ENCODE measurements at places on chromosomes 3 and 15.

DNA sequence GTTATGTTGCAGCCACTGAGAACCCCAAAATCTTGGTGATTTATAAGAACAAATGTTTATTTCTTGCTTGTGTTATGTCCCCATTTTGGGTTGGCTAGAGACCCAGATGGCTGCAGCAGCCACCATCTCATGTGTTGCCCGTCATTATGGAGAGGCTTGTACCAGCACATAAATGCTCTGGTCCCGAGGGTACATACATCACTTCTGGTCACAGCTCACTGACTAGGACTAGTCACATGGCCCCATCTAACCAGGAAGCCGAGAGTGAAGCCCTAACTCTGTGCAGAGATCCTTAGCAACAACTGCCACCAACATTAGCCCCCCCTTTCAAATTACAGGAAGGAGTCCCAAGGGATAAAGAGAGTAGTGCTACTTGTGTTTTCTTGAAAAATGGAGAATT is 25.5 kb upstream of the HACD2 start:
- DNase-seq = no peak

DNA sequence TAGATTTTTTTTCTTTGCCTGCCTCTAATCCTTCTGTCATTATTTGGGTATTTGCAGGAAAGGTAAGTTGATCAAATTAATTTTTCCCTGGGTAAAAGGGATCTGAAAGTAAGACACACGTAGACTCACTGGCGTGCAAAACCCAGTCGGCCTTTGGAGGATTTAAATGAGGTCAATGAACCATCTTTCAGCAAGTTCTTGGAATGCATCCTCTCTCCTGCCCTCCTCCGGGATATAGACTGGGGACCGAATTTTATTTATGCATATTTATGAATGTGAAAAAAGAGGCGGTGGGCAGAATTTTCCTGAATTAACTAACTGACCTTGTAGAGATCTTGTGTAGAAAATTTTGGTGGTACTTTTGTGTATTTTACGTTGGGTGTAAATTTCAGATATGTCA is 2.2 kb downstream of the CADM2 start:
- DNase-seq = no peak

GRCh38 chr15:58519516-58519915 is 87.7 kb downstream of the LIPC start:
- DNase-seq = no peak

DNA sequence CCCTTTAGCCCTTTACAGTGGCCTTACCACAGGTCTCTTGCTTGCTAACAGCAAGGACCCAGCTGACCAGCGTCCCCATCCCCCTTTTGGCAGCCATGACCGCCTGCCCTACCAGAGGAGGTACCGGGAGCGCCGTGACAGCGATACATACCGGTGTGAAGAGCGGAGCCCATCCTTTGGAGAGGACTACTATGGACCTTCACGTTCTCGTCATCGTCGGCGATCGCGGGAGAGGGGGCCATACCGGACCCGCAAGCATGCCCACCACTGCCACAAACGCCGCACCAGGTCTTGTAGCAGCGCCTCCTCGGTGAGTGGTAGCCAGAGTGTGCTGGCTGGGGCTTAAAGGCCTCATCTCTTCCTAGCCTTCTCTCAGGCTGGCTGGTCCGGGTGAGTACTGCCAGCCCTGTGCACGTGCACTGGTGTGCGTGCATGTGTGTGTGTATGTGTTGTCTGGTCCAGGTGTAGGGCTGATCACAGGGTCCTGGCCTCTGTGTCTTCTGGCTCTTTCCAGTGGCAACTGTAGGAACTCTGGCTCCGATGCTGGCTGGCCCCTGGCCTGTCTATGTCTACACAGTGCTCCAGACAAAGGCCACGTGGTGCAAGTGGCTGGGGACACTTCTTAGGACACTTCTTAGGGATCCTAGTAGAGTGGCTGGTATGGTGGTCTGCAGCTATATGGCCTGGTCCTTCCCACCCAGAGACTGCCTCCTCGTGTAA is 4.4 kb downstream of the CLK3 start:
- no peak for DNase-seq

GRCh38 chr15:51067510-51067909 is 27.2 kb downstream of the TNFAIP8L3 start:
- DNase-seq = no peak

DNA sequence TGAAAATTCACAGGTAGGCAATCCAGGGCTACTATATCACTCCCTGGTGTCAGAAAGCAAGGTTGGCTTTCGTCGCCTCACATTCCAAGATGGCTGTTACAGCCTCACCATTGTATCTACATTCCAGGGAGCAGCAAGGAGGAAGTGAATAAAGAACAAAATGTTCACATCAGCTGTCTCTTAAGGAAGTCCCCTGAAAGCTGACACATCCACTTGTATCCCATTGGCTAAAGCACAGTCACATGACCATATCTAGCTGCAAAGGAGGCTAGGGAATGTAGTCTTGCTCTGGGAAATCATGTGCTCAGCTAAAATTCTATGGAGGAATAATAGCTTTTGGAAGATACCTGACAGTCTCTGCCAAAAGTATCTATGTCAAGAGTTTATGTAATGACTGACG is 12.8 kb upstream of the GATA2 start:
- DNase-seq = peak; percentile 12

DNA sequence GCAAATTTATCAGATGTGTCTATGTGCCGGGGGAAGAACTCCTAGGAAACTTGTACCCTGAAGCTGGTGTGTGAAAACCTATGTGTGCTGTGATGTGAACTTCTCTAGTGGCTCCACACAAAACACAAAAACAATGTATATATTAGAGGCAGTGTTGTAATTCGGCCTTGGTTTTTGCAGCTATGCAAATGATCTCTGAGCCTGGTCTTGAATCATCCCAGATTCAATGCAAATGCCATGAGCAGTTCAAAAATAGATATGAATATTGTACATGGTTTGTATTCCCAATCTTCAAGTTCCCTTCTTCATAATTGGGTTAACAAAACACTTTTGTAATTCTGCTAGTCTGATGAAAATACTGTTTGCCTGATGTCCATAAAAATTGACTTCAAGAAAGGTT is 152.6 kb downstream of the MFSD1 start:
- DNase-seq = no peak

DNA sequence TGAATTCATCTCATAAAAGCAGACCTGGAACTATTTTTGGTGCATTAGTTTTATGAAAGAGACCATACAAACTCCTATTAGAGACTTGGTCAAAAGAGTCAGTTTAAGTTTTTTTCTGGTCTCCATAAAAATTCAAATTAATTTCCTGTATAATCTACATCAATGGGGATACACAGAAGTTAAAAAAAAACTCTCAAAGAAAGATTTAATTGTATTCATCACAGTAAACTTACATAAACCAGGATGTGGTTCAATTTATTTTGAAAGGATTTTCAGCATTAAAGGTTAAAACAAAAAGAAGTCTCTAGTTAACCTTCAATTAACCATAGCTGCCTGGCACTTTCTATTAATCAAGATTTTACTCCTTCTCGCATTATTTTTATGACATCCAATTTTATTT is 530.3 kb upstream of the KCNMB2 start:
- DNase-seq = no peak

- DNase-seq = no peak
Observed at GRCh38 chr15:32861174-32861573, 143.4 kb downstream of the GREM1 start.

DNA sequence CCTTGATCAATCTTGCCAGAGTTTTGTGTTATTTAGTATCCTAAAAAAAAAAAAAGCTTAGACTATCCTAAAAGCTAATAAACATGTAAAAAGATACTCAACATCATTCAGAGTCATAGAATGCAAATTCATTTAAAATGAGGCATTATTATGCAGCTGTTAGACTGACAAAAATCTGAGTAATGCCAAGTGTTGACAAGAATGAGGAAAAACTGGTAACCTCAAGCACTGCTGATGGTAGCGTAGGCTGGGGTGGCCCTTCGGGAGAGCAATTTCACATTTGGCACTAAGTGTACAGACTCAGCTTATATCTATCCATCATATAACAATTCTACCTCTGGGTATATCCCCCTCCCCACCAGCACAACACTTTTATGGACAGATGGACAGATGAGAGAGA is 280.4 kb downstream of the RAP2B start:
- no peak for DNase-seq

- peak; percentile 56 for DNase-seq
Observed at GRCh38 chr3:190017521-190018288, 103.0 kb downstream of the P3H2 start.

- DNase-seq = no peak
Observed at GRCh38 chr3:122318620-122319019, 6.4 kb upstream of the CSTA start.

- no peak for DNase-seq
Observed at GRCh38 chr3:193506921-193507320, 47.8 kb downstream of the ATP13A4 start.

DNA sequence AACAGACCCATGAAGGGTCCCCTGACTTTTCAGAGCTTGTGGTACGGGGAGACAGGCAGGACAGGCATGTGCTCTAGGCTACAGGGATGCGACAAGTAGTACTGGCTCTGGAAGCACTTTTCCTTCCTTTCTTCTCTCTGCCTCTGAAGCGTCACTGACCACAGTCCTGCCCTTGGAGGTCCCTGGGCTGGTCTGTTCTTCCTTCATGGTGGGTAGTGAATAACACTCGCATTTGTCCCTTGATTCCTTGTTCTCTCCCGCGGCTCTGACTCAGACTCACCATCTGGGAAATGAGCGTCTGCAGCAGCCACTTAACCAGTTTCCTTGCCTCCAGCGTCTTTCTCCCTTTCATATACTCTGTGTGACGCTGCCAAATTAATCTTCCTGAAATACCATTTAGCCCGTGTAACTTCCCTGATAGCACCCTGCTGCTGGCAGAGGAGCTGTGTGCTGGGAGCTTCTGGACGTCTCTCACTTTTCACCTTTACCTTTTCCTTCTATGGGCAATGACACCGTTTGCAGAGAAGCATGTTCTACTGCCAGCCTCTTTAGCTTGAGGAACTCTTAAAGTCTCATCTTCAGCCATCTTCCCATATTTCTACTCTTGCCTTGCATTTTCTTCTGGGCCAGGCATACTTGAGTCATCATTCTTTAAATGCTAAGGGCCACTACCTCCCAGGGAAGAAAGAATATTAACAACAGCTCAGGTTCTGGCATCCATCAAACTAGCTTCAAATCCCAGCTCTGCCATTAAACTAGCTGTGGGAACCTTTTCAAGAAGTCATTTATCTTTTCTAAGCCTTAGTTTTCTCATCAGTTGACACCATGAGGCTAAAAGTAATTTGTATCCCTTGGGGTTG is 33.6 kb downstream of the TMEM45A start:
- DNase-seq = peak; percentile 96

- DNase-seq = peak; percentile 66
Observed at GRCh38 chr3:45112939-45113338, 33.2 kb downstream of the CDCP1 start.

DNA sequence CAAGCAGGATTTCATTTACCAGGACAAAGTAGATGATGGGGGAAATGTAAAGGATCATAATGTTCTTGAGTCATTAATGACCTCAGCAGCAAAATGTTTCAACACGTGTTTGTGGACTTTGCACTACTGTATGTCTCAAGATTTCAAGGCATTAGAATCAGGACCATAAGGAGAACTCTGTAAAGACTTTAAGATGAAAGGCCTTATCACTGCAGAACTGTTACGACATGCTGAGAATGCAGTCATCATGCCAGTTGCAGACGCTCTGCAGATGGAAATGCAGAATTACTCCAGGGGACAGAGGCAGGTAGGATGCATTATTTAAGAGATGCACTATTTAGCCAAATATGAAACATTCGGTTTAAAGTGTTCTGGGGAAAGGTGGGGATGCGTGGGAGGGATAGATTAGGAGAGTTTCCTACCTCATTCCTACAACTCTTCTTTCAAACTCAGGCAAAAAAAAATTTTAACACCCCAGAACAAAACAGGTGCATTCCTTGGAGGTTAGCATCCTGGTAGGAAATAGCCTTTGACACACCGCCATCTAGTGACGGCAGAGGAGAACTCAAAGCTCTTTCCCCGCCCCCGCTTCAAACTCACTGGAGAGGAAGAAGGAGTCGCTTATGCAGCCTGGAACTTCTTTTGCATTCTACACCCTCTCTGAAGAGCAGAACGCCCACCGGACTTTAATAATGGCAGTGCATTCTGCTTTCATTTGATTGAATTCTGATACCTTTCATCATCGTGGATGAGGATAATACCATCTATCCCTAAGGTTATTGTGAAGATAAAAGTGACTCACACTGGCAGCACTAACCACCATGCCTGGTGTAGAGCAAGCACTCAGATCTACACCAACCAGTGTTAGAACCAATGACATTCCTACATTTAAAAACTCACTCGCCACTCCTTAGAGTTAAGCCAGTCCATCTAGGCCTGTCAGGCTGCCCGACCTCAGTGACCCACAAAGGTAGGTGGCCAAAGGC is 43.1 kb upstream of the TOPAZ1 start:
- peak; percentile 58 for DNase-seq

- no peak for DNase-seq
Observed at GRCh38 chr3:132615881-132616280, 18.8 kb downstream of the ACKR4 start.

DNA sequence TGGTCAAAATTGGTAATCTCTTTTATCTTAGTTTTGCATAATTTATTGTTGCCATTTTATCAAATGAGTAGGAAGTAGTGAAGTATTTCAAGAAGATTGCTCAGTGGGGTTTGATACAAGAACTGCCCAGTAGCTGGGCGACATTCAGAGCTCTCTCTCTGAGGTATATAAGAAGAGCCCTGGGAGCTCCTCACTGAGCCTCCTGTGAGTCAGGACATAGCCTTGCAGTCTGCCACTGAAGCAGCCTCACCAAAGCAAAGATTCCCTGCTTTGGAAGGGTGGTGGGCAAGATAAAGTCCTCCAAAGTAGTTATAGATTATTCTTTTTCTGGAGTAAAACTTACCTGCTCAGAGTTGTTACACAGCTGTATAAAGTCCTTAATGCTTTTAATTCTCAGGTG is 26.1 kb downstream of the SKIL start:
- no peak for DNase-seq
